ENCODE measurements at places on chromosomes 13 and 19.
A peak's percentile ranks its signal among the peaks of the same experiment; 100 is the strongest.

DNA sequence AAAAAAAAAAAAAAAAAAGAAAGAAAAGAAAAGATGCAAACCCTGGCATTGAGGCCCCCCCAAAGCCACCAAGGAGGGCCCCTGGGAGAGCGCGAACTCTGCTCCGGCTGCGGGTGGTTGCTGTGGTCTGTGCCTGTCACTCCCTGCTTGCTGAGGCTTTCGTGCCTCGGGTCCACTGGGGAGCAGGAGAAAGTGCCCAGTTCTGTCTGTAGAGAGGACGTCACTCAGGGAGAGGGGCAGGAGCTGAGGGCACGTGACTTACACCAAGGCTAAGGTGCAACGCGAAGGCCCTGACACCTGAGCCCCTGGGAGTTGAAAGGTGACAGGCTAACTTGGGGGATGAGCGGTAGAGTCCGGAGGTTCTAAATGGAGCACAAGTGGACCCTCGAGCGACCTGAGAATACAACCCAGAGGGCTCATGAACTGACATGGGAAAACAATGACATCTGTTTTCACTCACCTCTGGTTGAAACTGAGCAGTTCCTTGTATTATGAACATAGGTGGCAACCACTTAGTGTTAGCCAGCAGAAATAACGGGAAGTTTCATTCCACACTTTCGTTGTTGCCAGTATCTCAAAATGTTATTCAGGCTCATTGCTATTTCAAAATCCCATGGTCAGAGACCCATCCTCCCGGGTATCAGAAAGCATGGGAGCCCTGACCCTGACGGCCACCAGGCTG, 69.2 kb upstream of the TM9SF2 start:
- no peak for DNase-seq

DNA sequence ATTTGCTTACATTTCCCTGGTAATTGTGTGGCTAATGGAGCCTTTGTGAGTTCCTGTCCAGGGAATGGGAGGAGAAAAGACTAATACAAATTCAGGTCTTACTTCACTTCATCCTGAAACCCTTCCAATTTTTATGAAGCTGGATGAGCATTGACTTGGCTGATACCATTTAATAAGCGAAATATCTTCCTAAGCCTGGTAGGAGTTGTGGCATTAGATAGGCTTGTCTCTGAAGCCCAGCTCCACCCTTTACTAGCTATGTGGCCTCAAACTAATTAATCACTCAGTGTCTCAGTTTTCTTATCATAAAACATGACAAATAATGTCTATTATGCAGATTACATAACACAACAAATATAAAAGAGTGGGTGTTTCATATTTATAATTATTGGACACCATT, 106.3 kb downstream of the FGF9 start:
- no peak for DNase-seq

DNA sequence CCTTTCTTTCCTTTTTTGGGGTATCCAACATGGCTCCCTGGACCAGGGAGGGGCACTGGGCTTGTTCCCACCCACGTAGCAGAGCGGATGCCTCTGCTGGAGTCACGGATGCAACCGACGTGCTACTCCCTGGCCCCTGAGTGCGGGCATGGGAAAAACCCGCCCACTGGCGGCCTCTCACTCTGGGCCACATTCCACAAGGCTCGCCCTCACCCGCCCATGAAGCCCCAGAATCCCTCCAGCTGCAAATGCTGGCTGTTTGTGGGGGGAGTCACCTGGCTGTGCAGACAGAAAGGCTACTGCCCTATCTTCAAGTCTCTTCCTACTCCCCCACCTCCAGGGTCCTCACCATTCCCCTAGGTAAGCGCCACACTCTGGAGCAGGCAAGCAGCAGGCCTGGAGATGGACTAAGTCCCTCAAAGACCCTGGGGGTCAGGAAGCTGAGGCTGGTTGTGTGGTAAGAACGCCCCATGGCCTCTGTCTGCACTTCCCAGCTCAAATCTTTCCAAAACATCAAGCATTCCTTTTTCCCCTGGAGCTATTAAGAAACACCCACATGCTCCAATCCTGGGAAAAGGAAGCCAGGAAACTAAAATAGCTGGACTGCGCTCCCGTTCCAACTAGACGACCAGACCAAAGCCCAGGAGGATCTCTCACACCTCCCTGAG, 17.9 kb upstream of the EPHX3 start:
- no peak for DNase-seq

DNA sequence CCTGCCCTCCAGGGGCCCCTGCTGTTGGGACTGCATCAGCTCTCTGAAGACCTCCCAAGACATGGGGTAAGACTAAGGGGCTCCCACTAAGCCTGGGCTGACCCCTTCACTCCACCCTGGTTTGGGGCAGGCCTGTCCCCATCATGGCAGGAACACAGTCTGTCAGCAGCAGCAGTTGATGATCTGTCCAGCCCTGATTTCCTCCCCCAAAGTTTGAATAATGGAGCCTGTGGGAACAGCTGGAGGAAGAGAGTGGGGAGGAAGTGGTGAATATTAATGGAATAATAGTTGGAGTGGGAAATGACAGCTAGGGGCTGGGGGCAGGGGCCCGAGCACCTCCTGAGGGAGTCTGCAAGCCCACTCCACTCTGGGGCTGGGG, 1.3 kb upstream of the B3GNT8 start:
- no peak for DNase-seq

DNA sequence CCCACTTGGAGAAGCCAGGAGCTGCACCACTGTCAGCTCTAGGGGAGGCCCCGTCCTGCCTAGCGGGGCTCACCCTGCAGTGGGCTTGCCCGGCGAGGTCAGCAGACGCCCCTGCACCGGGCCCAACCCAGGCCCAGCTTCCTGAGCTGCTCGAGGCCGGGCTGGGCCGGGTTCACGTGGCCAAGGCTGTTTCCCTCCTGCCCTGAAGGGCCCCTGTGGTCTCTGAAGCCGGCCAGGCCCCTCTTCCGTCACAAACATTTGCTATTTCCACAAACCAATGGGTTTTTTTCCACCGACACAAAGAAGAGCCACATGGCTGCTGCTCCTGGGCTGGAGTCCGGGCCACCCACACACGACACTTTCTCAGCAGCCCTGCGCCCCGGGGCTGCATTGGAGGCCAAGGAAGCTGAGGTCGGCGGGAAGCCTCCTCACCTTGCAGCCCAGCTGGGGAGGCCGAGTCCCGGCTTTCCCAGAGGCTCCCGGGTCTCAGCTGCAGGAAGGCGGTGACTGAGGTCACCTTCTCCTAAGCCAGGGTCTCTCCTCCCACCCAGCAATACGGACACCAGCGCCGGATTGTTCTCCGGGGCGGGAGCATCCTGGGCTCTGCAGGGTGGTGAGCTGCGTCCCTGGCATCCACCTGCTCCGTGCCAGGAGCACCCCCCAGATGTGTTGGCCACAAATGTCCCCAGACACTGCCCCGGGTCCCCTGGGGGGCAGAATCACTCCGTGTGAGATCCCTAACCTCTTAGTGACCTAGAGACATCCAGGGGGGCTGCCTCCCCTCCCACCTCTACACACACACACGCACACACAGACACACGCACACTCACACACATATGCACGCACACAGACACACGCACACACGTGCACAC, 80.5 kb downstream of the GADD45B start:
- DNase-seq, result no peak

- DNase-seq, result no peak
Observed at GRCh38 chr13:52849291-52850071, 1.0 kb upstream of the PCDH8 start.

DNA sequence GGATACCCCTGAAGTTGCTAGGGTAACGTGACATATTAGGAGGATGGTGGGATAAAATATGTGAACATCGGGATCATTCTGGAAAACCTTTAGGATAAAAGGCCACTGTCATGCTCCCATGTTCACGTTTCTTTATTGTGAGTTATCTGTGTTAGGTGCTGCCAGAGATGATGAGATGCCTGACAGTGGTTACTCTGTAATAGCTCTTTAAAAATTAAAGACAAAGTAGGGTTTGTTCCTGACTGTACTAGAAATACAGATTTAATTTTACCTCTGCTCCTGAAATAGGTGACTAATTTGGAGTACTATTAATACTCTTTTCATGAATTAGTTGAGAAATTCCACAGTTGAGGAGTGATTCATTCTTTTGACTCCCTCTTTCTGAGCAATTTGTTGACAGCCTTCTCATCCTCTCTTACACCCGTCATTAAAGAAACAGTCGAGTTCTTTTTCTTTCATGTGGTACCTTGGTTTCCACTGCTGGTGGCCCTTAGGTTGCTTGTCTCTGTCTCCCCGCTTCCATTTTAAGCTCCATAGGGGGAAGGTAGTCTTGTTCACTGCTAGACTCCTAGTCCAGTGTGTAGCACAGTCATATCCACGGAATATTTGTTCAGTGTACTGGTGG, 28.4 kb downstream of the SAE1 start:
- DNase-seq, result peak; percentile 52

GRCh38 chr19:42250183-42250665, 4.7 kb downstream of the ERF start:
- DNase-seq, result no peak

DNA sequence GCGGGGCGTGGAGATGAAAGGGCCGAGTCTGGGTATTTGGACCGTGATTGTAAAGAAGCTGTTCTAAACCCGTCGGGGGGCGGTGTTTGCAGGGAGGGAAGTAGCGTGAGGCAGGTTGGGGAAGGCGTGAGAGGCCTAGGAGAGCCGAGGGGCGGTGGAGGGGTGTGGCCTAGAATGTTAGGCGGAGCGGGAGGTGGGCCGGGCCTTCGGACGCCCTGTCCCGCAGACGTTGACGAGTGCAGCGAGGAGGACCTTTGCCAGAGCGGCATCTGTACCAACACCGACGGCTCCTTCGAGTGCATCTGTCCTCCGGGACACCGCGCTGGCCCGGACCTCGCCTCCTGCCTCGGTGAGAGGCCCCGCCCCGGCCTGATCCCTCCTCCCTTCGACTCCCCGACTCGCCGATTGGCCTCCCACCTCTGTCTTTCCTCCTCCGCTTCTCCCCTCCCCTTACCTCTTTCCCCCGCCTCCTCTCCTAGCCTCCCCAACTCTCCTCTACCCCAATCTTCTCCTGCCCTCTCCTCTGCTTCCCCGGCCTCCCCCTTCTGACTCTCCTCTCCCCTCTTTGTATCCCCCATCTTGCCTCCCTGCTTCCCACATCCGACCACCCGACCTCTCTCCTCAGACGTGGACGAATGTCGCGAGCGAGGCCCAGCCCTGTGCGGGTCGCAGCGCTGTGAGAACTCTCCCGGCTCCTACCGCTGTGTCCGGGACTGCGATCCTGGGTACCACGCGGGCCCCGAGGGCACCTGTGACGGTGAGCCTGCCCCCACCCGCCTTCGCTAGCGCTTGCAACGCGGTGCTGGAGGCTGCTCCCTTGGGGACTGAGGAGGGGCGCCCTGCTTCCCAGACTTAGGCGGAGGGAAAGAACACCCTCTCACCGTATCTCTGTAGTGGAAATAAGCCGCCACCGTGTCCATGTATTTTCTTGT, 12.8 kb downstream of the LTBP4 start:
- DNase-seq, result peak; percentile 93

- DNase-seq, result no peak
Observed at GRCh38 chr13:96825653-96826052, 168.6 kb downstream of the OXGR1 start.

- no peak for DNase-seq
Observed at GRCh38 chr19:27709496-27709895, 1503.5 kb downstream of the UQCRFS1 start.

- no peak for DNase-seq
Observed at GRCh38 chr13:36175621-36176020, 38.7 kb downstream of the SOHLH2 start.

DNA sequence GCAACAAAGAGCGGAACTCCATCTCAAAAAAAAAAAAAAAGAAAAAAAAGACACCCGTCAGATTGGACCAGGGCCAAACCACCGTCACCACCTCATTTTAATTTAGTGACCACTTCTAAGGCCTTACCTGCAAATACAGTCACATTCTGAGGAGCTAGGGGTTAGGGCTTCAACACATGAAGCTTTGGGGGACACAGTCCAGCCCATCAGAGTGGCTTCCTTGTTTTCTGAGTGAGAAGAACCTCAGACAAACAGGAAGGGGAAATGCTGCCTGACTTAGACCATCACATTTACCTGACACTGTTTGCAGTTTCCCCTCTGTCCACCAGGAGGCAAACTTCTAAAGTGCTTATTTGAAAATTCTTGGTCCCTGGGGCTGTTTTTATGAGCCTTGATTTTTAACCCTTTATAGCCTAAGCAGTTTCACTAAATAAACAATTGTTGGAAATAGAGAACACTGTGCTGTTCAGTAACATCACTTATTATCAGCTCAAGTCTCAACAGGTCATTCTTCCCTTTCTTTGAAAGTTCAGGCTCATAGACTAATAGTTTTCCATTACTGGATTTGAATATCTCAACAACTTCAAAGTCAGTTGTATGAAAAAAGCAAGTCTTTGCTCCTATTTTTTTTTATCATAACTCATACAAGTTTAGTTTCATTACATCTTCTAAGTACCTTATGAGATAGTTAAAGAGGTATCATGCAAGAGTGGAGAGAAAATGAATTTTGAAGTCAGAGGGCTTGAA, 74.9 kb upstream of the WASF3 start:
- DNase-seq, result peak; percentile 76

DNA sequence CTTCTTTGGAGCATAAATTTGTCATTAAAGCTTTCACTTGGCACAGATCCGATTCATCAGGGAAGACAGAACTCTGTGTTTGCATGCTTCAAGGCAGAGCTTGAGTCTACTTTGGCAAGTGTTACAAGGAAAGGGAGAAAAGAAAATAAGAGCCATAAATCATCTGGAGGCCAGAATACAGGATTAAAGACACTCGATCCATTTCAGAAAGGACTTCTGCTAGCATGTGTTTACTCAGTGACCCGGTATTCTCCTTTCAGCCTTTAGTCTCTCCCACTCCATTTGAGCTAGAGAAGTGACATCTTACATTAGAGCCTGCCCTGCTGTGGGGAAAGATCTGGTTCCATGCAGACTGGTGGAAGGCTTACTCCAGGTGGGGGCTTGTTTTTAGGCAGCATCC, 306.4 kb downstream of the KLF5 start:
- DNase-seq, result no peak

DNA sequence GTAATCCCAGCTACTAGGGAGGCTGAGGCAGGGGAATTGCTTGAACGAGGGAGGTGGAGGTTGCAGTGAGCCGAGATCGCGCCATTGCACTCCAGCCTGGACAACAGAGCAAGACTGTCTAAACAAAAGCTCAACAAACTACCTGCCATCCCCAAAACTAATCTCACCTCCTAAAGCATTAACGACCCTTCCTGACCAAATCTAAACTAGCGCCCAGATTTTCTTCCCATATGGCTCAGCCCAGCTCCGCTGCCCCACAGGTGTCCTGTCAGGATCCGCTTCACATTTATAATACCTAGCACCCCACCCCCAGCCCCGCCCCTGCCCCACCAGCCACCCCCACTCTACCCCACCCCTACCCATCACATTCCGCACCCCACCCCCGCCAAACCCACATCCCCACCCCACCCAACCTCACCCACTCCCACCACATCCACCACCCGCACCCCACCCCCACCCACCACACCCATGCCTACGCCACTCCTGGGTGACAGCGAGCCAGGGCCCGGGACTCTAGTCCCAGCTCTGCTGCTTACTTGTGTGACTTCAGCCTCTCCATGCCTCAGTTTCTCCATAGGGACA, 599 bp downstream of the C19orf12 start:
- no peak for DNase-seq

GRCh38 chr13:42549552-42549936, 24.4 kb upstream of the TNFSF11 start:
- DNase-seq, result peak; percentile 40

GRCh38 chr13:49254007-49254406, 6.3 kb downstream of the CDADC1 start:
- no peak for DNase-seq

- DNase-seq, result no peak
Observed at GRCh38 chr13:53254500-53254899, 225.9 kb downstream of the OLFM4 start.
